Chondrocyte (in vitro differentiated cells): ENCODE measurements at places on chromosomes 13 and 19. TPM values are rescaled to one million over a fixed set of nuclear protein-coding genes. Genes with fewer than 3 reads are reported as not detected.

DNA sequence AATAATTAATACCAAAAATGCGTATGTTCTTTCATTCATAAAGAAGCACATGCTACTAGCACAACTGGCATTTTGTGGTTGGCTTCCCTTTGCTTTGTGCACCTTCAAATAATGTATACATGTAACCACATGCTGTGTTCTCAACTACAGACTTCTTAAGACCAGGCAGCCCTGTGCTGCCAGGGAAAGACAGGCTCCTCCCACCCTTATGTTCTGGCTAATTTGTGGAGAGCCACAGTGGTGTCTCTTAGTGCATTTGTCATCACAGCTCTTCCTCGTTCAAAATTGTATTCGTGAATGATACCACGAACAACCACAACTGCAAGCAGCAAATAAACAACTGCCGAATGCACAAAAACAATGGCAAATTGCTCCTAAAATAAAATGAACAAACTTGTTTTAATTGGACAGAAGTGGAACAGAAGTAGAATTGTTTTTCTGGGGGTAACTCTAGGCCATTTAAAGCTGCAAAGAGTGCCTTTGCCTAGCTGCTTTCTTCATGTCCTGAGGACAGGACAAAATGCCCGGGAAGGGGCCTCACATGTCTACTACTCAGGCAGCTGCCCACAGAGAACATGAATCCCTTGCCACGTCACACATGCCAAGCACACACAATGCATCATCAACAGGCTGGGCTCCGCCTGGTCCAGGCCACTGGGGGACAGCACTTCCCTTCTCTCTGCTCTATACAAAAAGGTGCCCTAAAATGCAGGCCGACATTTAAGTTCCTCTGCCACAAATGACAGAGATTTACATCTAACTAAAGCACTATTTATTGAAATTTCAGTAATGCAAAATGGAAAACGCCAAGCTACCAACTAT lies 21.7 kb downstream of the IRS2 start:
- H3K27me3 ChIP-seq, result no peaks in the 10 kb centered on the region
- H3K4me3 ChIP-seq, result no peak overlapping the region
- no peak for DNase-seq
- no peak overlapping the region for H3K27ac ChIP-seq

DNA sequence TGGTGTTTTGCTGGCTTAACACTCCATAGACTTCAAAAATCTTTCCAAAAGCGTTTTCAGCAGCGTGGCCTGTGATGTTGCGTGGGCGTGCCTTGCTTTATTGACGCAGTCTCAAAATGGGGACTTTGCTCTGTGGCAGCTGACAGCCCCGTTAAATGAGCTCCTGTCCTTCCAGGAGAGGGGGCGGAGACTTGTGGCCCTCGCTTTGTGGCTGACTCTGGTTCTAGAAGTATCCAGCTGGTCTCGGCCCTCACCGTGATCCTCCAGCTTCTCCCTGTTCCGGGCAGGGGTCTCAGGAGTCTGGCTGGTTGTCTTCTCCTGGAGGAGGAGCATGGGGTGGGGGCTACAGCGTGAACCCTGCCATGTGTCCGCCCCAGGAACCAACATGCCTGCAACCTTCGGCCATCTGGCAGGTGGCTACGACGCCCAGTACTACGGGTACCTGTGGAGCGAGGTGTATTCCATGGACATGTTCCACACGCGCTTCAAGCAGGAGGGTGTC lies 8.4 kb upstream of the ZNF554 start:
- no peaks in the 10 kb centered on the region for H3K27me3 ChIP-seq
- H3K4me3 ChIP-seq, result no peak overlapping the region
- H3K27ac ChIP-seq, result no peak overlapping the region
- DNase-seq, result peak; percentile 79
- H3K4me1 ChIP-seq, result no peaks in the 10 kb centered on the region

The MEGF8 gene
- 48.1 to 54.4 TPM (median 49.5 TPM) in 3 replicates for total RNA-seq

GRCh38 chr19:5041168-5041912 lies 72.4 kb downstream of the KDM4B start:
- H3K4me3 ChIP-seq, result no peak overlapping the region
- peak overlapping the region; percentile 41 for H3K27ac ChIP-seq
- no peak for DNase-seq
- peaks cover 10% of the 10 kb centered on the region for H3K36me3 ChIP-seq
- H3K4me1 ChIP-seq, result peaks cover 54% of the 10 kb centered on the region
- no peaks in the 10 kb centered on the region for H3K27me3 ChIP-seq

DNA sequence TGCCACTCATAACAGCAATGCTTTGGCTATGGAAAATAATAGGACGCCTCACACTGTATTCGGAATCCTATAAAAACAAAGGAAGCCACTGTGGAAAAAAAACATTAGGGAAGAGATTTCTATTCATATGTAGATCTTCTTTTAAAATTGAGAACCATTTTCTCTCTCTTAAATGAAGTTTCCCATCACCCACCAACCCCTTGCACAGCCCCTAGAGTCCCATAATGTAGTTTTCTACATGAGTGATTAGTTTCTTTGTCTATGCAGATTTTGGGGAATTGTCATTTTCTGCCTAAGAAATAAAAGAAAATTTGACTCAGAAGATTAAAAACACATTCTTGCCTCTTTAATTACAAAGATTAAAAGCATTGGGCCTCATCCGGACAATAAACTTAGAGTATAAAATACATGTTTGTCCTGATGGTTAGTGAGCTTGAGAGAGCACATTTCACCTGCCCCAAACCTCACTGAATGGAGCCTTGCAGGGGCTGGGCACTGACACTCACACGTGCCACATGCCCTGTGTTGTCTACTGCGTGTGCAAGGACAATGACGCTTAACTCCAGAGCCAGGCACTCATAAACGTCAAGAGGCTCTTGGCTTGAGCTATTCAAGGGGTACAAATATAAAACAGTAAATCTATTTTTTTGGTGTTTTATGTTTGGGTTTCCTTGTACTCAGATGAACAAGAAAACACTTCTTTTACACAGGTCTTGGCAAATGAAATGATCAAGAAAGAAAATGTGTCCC lies 40.0 kb upstream of the KL start:
- H3K36me3 ChIP-seq, result no peaks in the 10 kb centered on the region
- no peaks in the 10 kb centered on the region for H3K4me1 ChIP-seq
- no peak for DNase-seq
- no peak overlapping the region for H3K27ac ChIP-seq

GRCh38 chr19:52398081-52398441 lies 412 bp downstream of the ZNF528 start:
- DNase-seq, result no peak
- no peaks in the 10 kb centered on the region for H3K4me1 ChIP-seq
- H3K36me3 ChIP-seq, result peaks cover 6% of the 10 kb centered on the region
